ENCODE measurements at places on chromosomes 3 and 15.

DNA sequence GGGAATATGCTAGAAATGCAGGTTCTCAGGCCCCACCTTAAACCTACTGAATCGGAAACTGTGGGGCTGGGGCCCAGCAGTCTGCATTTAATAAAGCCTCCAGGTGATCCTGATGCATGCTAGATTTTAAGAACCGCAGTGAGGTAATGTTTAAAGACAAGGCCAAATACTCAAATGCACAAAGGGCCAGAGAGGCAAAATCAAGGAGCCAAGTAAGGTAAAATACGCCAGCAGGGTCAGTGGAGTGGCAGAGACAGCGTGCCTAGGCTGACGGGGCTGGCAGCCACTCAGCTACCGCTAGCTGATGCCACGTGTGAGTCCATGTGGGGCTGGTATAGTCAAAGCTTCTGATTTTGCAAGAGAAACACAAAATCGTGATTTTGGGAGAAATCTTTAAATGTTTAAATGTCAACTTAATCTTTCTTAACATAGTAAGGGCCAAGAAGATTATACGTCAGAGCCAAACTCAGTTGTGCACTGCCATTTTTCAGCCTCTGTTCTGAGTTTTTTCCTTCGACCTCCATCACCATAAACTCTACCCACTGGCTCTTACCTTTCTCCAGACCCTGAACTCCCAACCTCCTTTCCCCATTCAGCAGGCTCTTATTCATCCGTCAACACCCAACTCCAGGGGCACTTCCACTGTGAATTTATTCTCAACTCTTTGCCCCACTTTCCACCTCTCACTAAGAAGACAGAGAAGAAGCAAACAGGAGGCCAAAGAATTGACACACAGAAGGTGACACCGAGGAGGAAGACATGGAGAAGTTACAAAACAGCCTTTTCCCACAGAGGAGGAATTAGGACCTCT is 136.6 kb upstream of the RAD18 start:
- no peak for DNase-seq

DNA sequence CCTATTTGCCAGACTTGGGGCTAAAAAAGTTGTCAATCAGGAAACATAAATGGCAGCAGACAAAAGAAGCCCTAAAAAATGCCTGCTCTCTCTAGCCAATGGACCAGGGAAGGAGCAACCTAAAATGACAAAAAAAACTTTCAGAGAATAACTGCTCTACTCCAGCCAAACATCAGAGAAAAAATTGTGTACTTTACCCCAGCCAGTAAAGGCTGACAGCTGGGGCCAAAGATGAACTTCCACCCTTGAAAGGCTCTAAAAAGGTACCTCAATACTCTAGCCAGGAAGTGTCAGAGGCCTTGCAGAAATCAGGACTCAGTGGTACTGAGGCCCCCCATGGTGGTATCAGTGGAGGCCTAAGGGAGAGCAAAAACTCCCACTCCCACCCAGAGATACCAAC is 18.4 kb downstream of the C3orf70 start:
- no peak for DNase-seq

- no peak for DNase-seq
These were observed 39.8 kb downstream of the SEMA3G start for GRCh38 chr3:52405066-52405465.

GRCh38 chr3:127518456-127519081 is 72.0 kb downstream of the TPRA1 start:
- DNase-seq = no peak

- no peak for DNase-seq
These were observed 1721.7 kb downstream of the OTOL1 start for GRCh38 chr3:163218336-163218735.

- DNase-seq = no peak
These were observed 138.1 kb downstream of the MAP2K5 start for GRCh38 chr15:67680641-67681040.

DNA sequence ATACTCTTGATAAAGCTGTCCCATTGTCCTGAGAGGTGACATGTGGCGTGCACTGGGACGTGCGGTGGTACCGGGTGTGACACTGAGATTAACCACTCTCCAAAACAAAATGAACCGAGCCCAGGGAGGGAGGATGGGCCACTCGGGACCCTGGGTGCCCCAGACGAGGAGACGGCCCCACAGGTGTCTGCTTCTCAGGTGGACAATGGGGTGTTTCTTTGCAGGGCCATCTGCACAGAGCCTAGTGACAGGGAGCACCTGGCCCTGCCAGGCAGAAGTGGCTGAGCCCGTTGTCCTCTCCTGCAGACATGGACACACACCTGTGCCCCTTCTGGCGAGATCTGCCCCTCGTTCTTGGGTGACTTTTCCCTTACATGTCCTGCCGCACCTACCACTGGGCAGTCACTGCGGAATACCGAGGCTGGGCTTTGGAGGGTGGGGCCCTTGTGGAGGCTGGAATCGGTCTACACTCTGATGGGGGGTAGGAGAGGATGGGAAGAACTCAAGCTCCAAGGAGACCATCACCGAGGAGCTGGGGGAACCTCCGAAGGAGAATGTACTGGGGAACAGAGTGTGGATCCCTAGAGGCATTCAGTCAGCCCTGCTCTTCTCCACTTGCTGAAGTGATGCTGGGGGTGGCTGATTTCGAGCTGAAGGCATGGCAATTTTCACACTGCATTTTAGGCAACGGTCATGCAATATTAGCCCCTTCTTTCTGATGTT is 153.5 kb downstream of the ATP10A start:
- no peak for DNase-seq

DNA sequence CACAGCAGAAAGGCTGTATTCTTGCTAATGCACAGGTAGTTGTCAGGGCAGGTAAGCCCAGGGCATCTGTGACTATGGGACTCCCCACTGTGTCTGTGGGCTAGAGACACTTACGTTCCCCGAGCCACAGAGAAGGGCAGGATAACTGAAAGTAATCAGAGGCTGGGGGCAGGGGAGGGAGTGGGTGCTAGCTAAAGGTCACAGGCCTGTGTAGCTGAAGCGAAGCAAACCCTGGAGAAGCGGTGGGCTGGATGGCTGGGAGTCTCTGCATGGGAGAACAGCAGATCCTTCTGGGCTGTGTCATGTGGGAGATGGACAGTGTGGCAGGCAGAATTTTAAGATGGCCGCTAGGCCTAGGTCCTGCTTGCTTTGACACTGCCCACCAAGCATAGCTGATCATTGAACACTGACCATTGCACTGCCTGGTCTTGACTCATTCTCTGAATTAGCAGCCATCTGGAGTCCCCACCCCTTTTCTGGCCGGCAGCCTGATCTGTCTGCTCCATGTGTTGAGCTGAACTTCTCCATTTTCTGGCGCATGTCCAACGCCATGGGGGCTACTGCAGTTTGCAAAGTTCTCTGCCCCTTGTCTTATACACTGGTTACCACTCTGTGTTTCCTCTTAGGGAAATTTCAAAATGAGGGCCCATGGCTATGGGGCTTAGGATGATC is 110.0 kb downstream of the DGKG start:
- DNase-seq = no peak

DNA sequence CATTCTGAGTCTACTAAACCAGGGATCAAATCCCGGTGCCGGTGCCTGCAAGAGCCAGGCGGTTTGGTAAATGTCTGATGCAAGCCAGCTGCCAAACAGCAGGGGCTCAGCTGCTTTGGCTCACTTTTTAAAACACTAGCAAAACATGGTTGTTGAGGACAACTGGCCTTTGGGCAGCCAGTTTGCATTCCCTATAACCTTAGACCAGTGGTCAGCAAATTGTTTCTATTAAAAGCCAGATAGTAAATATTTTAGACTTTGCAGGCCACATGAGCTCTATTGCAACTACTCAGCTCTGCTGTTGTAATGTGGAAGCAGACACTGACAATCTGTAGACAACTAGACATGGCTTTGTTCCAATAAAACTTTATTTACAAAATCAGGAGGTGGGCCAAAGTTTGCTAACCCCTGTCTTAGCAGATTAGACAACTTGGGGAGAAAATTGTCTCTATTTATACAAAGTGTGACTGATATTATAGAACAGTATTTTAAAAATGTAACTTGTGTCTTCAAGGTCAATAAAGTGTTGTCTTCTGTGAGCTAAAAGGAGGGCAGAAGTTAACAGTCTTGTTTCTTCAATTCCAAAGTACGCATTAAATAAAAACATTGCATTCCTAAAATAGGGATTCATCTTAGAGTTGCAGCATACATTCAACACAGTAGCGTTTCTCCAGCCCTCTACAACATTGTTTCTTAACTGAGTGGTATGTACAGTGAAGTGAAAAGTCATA is 67.6 kb downstream of the SSUH2 start:
- no peak for DNase-seq

DNA sequence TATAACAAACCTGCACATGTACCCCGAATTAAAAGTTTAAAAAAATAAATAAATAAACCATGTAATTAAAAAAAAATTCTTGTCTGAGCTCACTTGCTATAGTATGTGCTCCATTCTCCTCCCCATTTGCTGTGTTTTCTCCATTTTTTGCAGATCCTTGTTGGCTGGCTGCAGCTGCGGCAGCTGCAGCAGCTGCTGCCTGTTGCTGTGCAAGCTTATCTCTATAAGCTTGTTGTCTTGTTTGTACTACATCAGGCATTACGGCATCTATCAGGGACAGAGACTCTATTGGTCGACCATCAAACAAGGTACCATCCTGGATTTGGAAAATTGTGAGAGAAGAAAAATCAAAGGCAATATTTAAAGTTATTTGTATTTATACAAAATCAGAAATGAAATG is 145.9 kb downstream of the TBL1XR1 start:
- DNase-seq = no peak

GRCh38 chr3:98563661-98564281 is 29.6 kb downstream of the CPOX start:
- no peak for DNase-seq

DNA sequence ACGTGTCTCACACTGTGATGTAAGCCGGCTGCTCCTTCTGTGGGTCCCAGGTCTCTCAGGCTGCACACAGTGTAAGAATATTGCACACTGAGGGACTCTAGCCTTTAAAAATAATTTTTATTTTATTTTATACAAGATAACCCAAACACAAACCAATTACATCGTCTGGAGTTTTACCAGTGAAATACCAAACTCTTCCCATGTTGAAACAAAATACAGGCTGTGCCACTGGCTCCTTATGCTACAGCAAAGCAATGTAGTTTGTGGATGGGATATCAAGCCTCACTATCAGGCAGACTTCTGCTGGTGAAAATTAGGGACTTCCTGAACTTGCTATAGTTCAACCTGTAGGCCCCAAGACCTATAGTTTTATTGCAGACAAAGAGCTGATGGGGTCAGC is 311.3 kb upstream of the SLCO3A1 start:
- no peak for DNase-seq

- peak; percentile 31 for DNase-seq
These were observed 47.4 kb upstream of the CRTC3 start for GRCh38 chr15:90482124-90483011.

DNA sequence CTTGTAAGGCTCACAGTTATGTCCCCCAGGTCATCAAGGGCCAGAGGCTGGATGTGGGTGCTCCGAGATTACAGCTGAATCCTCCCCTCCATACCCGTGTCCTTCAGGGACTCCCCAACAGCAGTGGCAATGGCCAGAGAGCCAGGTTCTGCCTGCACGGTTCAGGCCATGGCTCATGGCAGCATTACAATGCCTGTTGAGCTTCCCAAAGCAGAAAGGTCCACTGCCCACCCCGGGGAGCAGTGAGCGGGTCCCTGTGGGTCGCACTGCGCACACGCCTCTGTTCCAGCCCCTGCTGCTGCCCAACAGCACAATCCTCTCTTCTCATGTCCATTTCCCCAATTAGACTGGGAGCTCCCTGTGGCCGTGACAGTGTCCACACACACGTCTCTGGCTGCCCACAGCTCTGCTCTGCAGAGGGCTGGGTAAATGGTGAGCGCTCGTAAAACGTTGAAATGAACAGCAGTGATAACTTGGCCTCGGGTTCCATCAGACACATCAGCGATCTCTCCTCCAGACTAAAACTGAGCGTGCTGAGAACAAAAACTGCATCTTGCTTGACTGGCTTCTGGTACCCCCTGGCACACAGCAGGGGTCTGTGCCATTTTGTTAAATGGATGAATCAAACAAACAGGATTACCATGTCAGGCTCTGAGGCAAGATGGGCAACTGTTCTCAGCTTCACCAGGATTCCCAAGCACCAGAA is 80.4 kb downstream of the VGLL4 start:
- DNase-seq = no peak

- no peak for DNase-seq
These were observed 77.1 kb downstream of the AKAP13 start for GRCh38 chr15:85457392-85457968.

GRCh38 chr3:105916767-105917166 is 48.0 kb upstream of the CBLB start:
- no peak for DNase-seq

GRCh38 chr3:56468184-56469106 is at the start of gene ERC2:
Gene ERC2 (minus strand): TSS chr3:56468467.
- DNase-seq = no peak

DNA sequence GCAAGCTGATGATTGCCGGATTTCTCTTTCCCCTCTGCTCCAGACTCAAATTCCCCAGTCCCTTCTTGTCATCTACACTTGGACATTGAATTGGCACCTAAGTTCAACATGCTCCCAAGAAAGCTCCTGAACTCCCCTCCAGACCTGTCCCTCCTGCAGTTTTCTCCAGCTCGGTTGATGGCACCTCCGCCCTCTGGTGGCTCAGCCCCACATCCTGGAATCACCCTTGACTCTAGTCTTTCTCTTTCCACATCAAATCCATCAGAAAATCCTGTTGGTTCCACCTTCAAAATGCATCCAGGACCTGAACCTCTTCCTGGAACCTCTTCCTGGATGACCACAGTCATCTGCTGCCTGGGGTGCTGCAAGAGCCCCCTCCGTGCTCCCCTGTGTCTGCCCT is 60.1 kb downstream of the RASGRF1 start:
- DNase-seq = no peak

DNA sequence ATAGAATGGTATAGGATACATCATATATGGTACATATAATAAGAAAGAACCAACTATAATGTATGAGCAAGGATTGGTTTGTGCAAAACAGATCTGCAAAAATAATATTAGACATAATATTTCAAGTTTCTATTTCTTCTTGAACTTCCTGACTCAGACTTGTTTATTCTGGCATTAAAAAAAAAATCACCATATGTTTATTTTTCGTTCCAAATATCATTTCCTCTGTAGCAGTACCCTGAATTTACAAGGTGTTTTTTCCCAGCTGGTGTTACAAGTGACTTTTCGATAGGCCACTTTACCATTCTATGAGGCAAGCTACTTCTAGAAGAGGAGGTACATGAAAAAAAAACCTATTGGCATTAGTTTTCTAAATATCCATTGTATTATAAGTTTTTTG is 785.0 kb downstream of the PDCD6IP start:
- no peak for DNase-seq

GRCh38 chr15:63628123-63628822 is 31.1 kb downstream of the FBXL22 start:
- no peak for DNase-seq

GRCh38 chr3:72434296-72434695 is 413.9 kb downstream of the SHQ1 start:
- no peak for DNase-seq

DNA sequence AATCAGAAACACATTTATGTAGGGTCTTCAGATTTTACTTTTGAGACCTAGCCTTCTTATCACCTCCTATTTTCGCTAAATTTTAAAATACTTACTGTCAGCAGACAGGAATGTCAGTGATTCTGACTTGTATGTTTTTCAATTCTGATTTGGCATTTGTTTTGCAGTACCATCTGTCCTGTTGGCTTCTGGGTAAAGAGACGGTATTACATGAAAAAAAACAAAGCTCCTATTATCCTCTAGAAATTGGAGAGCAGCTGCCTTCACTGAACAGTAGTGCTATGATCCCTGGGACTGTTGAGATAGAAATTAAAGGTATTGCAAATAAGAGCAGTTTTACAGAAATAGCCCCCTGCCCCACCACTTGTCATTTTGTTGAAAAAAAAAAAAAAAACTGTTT is 8.4 kb downstream of the ARMC8 start:
- no peak for DNase-seq

Measured in stimulated activated CD4-positive, alpha-beta T cell treated with anti-CD3 and anti-CD28 coated beads, Interleukin-1b, Interleukin-23, amount 100 ng/mL, for 4 hours (primary cell).